Astrocyte (in vitro differentiated cells and primary cell): ENCODE measurements at places on chromosomes 5 and 9.
A peak's percentile ranks its signal among the peaks of the same experiment; 100 is the strongest.

GRCh38 chr9:132551556-132551955 is 30.9 kb upstream of the BARHL1 start:
- no peak for DNase-seq

- DNase-seq = peak; percentile 12
Observed at GRCh38 chr9:121071756-121072421, 2.9 kb upstream of the CNTRL start.

- no peak for DNase-seq
Observed at GRCh38 chr5:1514027-1514818, 9.5 kb downstream of the LPCAT1 start.

- peak; percentile 39 for DNase-seq
Observed at GRCh38 chr5:120550358-120550757, 86.3 kb downstream of the PRR16 start.

GRCh38 chr5:137206030-137206715 is 293.0 kb downstream of the SPOCK1 start:
- DNase-seq = peak; percentile 82

GRCh38 chr9:35750256-35750531 is 1.1 kb downstream of the RGP1 start:
- no peak for DNase-seq

DNA sequence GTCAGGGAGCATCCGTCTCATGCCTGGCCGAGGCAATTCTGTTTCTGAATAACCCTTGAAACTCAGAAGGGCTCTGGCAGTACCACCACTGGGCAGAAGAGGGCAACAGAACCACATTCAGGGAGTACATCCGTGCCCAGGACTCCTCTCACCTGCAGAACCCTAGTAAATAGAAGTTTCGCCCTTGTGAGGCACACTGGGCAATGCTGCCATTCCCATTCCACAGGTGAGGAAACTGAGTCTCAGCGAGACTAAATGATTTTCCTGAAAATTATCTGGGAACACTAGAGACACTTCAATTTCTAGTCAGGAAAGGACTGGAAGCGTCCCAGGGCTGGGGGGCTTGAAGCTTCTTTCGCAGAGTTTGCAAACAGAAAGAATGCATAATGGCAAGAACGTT is 74.7 kb downstream of the FGF1 start:
- peak; percentile 35 for DNase-seq

DNA sequence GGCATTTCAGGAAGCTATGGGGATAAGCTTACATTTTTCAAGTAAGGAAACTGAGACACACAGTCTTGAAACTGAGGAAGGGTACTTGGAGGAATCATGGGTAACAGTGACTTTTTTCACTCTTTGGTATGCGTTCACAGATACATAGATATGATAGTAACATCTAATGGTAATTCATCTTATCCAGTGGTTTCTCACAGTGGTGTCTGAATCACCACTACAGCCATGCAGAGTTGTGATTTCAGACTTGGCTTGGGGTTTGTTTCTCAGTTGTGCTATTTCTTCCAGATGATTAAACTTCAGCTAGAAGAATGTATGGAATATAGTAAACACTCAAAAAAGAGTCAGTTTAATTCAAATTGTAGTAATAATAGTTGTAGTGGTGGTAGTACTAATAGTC is 239.1 kb upstream of the NUDT12 start:
- peak; percentile 79 for DNase-seq

DNA sequence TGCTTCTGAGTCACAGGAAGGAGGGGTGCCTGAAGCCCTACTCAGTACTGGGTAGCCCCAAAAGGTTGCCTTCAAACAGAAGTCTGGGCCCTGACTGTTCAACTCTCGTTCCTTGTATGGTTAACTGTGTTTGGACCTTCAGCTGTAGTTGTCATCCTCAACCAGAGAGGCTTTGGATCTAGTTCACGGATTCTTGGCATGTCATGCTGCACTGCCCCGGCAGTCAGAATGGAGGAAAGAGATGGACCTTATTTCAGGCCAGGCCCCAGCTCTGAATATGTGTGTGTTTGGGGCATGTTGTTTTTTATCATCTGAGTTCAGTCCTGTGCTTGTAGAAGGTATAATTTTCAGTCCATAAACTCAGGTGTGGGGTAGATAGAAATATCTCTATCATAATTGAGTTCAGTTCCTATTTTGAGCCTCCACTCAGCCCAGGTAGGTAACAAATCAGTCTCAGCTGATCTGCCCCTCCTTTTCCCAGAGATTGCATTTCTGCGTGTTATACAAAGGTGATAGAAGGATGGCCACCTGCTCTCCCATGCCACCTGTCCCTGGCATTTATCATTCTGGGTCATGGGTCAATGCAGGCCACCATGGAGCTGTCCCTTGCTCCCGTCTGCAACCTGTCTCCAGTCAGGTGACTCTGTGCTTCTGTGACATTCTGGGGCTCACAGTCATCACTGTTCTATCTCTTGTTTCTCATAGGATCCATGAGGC is 127.5 kb upstream of the CPEB4 start:
- no peak for DNase-seq

DNA sequence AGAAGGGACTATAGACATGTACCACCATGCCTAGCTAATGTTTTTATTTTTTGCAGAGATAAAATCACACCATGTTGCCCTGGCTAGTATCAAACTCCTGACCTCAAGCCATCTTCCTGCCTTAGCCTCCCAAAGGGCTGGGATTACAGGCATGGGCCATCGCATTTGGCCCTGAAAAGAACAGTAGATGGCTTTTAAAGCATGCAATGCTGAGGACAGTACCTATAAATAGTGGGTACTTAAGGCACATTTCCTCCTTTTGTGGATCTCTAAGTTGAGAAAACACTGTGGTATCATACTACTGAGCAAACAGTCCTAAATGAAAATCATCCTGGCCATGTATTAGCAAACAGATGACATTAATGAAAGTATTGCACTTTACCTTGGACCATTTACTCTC is 119.4 kb downstream of the TTC39B start:
- no peak for DNase-seq

DNA sequence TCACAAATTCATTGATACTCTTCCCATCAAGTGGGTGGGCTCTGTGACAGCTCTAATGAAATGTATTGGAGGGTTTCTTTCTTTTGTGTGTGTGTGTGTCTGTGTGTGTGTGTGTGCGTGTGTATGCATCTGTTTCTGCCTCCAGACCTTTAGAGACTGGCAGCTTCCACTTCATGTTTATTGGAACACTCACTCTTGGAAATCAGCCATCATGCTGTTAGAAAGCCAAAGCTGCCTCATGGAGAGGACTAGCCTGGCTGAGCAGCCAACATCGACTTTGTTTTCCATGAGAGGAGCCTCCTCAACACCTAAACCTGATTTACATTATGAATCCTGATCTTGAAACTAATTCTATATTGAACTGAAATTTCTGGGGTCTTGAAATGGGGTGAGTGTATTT is 128.5 kb upstream of the FAM174A start:
- peak; percentile 30 for DNase-seq

DNA sequence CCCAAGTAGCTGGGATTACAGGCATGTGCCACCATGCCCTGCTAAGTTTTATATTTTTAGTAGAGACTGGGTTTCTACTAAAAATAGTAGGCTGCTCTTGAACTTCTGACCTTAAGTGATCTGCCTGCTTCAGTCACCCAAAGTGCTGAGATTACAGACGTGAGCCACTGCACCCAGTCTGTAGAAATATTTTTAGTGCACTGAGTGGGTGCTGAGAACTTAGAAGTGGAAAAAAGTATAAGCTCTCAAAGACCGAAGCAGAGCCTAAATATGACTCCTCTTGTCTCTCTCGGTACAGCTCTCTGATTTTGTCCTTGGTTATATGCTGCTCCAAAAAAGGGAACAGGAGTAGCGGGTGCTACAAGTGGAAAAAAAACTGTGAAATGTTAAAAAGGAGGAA is 353.8 kb upstream of the IZUMO3 start:
- no peak for DNase-seq

DNA sequence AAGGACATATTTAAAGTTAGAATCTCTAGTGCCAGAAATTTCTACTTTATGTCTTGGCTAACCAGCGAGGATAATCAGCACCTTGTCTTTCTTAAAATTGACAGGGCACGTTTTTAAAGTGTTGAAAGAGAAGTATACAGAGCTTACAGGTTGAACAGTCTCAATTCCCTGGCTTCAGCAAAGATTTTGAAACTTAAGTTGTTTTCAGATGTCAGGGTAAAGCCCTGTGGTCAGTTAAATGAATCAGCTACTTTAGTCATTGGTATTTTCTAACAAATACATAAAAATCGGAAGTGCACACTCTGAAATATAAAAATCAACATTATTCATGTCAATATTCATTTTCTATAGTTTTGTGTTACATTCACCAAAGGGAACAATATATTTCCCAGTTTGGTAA is 29.1 kb downstream of the SNCAIP start:
- DNase-seq = no peak

DNA sequence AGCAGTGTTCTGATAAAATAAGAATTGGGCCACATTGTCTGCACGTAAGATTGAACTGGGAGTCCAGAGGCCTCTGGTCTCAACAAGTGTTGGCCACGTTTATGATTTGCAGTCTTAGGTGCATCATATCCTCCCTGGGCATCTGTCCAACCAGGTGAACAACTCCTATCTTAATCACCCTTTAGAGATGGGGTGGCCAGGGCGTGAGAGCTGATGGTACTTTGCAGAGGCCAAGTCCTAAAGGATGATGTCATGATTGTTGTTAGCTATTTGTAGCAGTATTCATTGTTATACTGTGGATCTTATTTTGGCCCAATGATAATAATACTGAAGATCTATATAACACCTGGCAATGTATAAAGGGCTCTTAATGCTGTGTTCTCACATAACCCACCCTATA is 73.2 kb upstream of the RARS1 start:
- DNase-seq = no peak

- DNase-seq = peak; percentile 99
Observed at GRCh38 chr5:167642779-167643517, 648.5 kb upstream of the WWC1 start.

- DNase-seq = no peak
Observed at GRCh38 chr5:36158144-36158543, 6.2 kb downstream of the SKP2 start.

DNA sequence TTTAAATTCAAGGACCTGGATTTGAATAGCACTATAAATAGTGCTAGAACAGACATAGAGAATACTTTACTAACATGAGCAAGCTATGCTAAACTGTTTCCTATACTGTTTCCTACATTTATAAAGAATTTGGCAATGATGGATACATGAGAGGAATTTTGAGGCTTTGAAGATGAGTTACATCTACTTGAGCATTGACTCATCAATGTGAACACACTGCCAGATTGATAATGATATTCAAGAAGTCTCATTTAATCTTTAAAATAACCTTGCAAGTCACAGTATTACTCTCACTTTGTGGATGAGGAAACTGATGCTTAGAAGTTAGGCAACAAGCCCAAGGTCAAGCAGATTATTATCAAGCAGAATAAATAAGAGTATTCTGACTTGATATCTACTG is 281.9 kb downstream of the DNAH5 start:
- DNase-seq = peak; percentile 33

GRCh38 chr5:130528474-130528873 is 624.2 kb downstream of the CHSY3 start:
- peak; percentile 77 for DNase-seq

DNA sequence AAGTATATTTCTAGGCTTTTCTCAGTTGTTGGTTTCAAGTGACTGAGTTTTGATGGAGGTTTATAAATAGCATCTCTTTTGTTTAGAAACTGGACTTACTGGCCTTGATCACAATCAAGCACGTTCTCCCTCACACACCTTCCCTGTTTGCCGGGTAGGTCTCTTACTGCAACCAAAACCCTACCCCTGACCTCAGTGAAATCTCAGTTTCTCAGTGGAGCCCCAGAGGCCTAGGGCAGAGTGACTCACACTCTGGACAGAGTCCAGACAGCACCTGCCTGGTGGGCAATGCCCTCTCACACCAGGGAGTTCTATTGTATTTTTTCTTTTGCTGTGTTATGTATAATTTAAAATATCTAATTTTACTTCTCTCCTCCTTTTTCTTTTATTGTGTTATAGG is 48.4 kb upstream of the EPB41L4B start:
- no peak for DNase-seq

DNA sequence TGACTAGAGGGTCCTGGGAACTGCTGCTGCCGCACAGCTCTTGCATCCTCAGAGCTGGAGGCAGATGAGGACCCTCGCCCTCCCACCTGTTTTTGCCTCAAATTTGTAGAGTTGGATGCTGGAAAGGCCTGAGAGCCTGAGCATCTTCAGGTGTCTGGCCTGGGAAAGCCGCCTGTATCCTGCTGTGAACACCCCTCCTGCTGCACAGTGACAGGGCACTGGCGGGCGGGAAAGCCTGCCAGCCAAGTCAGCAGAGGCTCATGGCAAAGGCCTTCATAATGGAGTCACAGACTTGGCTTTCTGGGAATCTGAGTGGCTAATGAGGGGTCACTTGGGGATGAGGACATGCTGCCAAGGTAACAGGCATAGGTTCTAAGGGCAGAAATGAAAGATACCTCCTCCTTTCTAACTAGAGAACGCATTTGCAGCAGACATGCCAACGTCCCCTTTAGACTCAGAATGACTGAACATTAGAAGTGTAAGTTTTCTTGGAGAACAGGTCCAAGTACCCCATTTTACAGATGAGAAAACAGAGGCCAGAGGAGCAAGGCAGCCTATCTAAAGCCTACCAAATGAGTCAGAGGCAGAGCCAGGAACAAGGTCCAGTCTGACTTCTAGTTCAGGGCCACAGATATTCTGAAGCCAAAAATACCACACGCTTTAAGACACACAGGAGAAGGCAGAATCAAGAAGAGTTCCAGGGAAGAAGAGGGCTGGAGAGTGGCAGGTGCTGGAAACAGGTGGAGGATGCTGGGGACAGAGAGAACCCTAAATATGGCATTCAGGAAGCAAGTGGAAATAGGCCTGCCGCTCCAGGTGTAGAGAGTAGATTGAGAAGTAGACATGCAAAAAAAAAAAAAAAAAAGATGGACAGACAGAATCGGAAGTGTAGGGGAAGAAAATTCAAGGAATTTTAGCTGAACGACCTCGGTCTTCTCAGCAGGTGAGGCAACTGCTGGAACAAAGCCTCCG is 44.1 kb downstream of the EPB41L4B start:
- no peak for DNase-seq

GRCh38 chr9:124137009-124137943 is 120.5 kb upstream of the NEK6 start:
- DNase-seq = no peak

DNA sequence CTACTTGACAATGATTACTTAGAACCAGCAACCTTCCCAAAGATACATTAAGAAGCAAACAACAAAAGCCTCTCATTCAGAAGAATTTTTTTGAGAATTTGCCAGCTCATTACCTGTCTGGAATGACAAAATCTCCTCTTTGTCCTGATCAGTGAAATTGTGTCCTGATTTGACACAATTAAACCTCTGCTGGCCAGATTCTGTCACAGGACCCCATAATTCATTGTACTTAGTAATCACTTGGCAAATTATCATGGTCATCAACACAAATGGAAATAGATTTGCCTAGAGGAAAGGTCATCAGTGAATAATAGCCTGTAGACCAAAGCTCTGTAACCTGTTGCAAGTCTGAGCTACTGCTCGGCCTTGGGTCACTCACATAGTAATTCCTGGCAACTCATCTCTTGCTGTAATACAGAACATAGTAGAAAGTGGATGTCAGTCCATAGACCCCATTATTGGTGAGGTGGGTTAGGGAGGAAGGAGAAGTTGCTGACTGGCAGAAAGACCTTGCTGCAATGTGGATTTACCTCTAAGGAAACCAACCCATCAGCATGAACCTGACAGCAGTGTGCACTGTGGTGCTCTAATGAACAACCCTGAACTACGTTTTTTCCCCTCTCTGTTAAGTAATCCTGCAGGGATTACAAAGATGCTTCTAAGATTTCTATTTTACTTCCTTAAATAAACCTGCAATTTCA is 370.1 kb downstream of the KIAA0825 start:
- DNase-seq = no peak
